ENCODE measurements at places on chromosomes 13 and 19. TPM values are rescaled to one million over a fixed set of nuclear protein-coding genes. Genes with fewer than 3 reads are reported as not detected.

Gene ZNF627
- 23.1 TPM for total RNA-seq

Gene RAB20
- 7.4 TPM for total RNA-seq

Gene WDR88
- total RNA-seq = not detected

Gene LSM14A
- total RNA-seq = 106 TPM

Gene ZNF726
- 3.1 TPM for total RNA-seq

Gene NLRP7
- total RNA-seq = not detected

Gene PCDH9
- 0.75 TPM for total RNA-seq

Gene ZNF208
- 0.41 TPM for total RNA-seq

Gene OR10H5
- total RNA-seq = not detected

Gene CYP2A6
- total RNA-seq = not detected

Gene NPAS1
- 1.6 TPM for total RNA-seq

Gene FOSB
- 5.3 TPM for total RNA-seq

Gene ATXN8OS
- not detected for total RNA-seq

GRCh38 chr13:91097269-91097668 is 250.2 kb upstream of the MIR17HG start:
- DNase-seq = no peak

DNA sequence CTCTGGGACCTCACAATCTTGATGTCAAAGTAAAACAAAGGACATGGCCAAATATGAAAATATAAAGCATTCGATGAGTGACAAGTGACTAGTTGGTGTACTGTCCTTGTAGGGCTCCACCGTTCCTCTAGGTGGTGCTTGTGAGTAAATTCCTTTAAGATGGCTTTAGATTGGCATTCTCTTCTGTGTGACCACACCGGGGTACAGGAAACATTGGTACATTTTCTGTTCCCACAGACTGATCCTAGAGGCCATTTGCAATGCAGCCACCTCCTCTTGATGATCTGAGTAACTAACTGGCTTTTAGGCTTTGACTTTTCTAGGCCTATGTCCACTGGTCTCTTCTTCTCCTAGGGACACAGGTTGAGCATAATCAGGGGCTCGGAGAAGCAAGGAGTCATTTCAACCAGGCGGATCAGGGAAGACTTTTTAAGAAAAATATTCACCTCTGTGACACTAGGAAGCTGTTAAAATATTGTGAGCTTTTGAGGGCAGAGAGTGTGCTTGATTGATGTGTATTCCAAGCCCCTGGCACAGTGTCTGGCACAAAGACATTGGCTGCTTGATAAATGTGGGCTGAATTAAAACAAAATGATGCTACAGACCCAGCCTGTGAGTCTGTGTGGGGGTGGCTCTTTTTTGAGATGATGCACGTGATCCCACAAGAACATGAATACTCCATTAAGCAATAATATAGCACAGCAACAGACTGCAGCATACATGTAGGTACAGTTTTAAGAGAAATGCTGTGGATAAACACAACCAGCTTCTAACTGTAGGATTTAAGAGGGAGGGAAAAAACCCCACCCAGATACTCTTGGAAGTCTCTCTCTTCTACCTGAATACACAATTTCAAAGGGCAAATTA is 21.0 kb downstream of the EPSTI1 start:
- no peak for DNase-seq

DNA sequence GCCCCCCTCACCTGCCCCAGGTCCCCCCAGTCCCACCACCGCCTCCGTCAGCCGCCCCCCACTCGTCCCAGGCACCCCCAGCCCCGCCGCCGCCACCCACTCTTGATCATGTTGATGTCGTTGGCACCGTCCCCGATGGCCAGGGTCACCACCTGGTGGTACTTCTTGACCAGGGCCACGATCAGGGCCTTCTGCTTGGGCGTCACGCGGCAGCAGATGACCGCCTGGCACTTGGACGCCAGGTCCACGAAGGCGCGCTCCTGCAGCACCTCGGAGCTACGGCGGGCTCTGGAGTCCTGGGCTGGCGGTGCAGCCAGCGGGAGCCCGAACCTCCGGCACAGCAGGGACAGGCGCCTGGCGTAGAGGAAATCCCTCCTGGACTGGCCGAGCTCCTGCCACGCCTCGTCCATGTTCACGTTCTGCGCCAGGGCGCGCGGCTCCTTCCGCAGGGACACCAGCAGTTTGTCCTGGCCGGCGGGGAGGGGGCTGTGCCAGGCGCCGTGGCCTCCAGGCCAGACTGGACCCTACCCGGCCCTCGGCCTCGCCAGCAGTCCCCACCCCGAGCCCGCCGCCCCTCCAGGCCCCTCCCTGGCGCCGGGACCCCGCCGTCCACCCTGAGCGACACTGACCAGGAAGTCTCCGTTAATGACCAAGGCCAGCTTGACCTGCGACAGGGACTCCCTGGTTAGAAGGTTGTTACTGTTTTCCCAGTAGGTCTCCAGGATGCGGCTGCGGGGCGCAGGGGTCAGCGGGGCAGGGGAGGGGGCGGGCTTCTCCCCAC is 22.6 kb downstream of the ATP8B3 start:
- no peak for DNase-seq

DNA sequence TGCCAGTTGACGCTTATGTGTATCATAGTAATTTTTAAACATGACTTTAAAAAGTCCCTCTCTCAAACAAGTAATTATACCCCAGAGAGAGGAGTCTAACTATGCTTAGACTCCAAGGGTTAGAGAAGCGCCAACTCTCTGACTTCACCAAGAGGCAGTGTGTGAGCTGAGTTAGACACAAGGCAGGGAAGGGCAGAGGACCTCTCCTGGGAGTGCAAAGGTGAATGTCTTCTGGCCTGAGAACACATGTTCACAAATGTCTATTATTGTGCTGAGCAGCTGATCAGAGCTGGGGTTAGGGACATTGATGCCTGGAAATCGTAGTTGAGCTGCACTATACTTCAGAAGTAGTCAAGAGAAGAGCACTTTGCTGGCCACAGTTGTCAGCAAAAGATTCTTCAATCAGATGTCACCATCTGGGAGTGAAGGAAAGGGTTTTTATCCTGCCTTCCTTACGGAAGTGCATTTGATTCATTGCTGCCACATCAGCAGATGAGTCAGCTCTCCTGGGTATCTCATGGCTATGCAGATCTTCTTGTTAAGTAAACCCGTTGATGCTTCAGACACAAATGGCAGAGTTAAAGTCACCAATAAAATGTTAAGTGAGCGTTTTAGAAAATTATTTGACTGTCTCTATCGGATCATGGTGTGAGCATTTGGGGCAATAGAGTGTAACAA is 283.2 kb upstream of the ARGLU1 start:
- DNase-seq = no peak

DNA sequence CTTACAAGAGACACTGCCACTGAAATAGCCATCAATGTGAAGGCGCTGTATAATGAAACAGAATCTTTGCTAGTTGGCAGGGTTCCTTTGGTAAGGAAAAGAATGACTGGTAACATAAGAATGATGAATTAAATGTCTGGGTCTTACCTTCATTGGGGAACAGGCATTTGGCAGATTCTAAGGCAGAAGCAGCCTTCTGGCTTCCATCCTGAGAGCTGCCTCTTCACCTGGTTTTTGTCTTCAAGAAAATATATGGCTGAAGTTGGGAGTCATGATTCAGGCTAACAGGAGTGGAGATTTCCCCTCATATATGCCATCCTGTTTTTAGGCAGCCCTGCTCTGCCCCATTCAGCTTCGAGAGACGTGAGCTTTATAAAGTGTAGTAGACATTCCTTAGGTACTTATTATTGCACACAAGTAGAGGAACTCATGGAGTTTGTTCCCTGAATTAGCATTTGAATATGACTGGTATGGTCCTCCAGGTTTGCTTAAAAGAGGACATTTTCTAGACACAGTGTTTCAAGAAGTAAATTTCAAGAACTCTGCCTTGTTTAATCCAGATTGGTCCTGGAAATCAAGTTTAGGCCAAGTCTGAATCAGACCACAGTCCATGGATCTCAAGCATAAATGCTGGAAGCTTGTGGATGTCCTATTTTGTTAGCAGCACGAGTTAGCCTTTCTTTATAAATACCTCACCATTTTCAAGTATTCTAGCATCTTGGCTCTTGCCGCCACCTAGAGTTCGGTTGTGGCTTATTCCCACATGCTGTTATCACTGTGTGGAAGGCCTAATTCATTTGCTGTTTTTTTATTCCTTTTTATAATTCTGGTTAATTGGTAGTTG is 56.2 kb upstream of the AKAP11 start:
- no peak for DNase-seq

GRCh38 chr13:98749501-98749900 is 3.0 kb downstream of the SLC15A1 start:
- DNase-seq = no peak

DNA sequence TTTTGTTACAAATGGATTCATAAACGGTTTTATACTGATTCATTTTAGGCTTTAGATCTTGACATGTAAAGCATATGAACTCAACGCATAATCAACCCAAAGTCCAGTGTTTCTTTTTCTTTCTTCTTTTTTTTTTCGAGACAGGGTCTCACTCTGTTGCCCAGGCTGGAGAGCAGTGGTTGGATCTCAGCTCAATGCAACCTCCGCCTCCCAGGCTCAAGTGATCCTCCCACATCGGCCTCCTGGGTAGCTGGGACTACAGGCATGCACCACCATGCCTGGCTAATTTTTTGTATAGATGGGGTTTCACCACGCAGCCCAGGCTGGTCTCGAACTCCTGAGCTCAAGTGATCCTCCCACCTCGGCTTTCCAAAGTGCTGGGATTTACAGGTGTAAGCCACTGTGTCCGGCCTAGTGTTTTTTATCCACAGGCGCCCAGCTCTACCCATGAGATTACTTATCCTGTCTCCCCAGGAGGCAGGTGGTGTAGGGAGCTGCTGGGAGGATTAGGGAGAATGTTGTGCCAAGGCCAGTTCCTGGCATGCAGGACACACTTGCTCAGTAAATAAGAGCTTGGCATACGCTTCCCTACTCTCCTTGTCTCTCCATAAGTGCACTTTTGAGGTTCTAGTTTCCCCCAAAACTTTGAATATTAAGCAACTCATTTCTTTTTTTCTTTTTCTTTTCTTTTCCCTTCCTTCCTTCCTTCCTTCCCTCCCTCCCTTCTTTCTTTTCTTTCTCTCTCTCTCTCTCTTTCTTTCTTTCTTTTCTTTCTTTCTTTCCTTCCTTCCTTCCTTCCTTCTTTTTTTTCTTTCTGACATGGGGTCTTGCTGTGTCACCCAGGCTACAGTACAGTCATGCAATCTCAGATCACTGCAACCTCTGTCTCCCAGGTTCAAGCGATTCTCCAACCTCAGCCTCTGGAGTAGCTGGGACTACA is 4.8 kb upstream of the CEBPA start:
- no peak for DNase-seq

- DNase-seq = no peak
These were observed 5.0 kb downstream of the GRIK5 start for GRCh38 chr19:42065051-42065450.

- no peak for DNase-seq
These were observed 148.5 kb downstream of the ZNF486 start for GRCh38 chr19:20315543-20315942.

DNA sequence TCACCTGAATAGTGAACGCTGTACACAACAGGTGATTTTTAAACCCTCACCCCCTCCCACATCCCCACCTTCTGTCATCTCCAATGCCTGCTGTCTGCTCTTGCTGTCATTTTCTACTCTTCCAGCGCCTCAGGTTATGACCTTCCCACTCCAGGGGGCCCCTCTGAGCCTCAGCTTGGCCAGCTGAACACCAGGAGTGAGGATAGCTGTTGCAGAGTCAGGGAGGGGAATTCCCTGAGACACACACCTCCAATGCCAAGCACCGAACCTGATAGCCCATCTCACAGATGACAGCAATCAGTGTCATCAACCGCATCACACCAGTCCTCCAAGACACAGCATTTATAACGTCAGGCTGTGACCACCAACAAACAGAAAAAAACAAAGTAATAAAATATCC is 193.5 kb downstream of the ZNF536 start:
- DNase-seq = no peak

- DNase-seq = no peak
These were observed 425.7 kb downstream of the SPRY2 start for GRCh38 chr13:79915114-79915811.

DNA sequence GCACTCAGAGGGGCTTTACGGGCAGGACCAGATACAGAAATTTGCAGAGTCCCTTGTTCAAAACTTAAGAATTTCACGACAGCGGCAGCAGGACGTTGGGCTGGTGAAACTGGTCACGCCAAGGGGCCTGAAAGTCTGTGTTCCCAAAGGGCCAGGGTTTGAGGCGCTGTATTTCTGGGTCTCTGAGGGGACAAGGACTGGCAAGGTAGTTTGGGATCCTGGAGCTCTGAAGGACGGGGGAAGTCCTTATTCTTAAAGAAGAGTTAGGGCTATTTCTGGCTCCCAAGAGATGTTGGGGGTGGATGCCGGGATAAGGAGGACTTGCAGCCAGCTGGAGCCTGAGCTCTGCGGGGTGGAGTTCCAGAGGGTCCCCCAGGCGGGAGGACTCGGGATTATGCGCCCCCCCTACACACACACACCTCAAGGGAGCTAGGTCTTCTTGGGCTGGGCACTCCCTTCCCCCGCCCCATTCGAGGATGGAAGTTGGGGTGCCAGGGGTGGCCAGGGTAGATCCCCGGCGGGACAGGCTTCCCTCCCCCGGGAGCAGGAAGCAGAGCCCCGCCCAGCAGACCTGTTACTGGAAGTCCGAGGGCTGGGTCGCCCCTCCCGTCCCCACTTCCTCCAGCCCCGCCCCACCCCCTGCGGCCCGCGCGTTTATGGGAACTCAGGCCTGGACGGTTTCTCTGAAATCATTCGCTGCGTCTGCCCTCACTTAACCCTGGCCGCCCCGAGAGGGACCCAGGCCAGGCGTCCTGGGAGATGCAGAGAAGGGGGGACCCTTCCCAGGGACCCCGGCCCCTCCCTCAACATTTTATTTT is 5.6 kb downstream of the BCL3 start:
- no peak for DNase-seq

DNA sequence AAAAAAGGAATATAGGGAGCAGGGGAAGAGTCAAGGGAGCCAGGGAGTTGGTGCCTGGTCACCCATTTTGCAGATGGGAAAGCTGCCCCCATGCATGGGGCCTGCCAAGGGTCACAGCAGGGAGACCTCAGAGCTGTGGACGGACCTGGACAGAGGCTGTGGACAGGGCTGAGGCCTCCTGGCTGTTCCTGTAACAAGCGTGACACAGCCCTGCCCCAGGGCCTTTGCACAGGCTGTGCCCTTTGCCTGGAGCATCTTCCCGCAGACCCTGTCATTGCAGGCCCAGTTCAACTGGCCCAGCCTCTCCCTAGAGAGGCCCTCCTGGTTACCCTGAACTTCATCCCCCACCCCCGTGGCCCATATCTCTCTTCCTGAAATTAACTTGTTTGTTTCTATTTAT is 6.4 kb downstream of the TNFAIP8L1 start:
- no peak for DNase-seq

- DNase-seq = no peak
These were observed 107.3 kb downstream of the ZNF557 start for GRCh38 chr19:7176792-7177191.

DNA sequence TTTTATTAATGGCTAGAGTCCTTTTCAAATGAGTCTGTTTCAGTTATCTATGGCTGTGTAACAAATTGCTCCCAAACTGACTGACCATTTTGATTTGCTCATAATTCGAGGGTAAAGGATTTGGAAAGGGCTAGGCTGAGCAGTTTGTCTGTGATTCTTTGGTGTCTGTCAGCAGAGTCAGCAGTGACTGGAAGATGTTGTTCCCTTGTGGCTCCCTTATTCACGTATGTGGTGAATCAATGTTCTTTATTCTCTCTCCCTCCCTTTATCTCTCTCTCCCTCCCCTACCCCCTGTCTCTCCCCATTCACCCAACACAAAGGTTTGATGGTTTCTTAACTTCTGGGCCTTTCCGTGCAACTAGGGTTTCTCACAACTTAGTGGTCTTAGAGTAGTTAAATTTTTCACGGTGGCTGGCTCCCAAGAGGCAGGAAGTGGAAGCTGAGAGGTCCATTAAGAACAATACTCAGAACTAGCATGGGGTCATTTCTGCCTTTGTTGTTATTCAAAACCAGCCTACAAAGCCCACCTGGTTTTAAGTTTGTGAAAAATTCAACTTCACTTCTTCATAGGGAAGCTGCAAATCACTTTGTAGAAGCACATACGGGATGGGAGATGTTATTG is 772.5 kb upstream of the SLITRK1 start:
- DNase-seq = no peak
